Activated CD4-positive, alpha-beta T cell treated with anti-CD3 and anti-CD28 coated beads, Interleukin-10, Interleukin-2, amounts not matched to agents 100 ng/mL and 50 ng/mL, durations not matched to agents 16 hours and 8 hours (primary cell): ENCODE measurements at places on chromosomes 5 and 9.
A peak's percentile ranks its signal among the peaks of the same experiment; 100 is the strongest.

- peak; percentile 89 for DNase-seq
Observed at GRCh38 chr9:134391319-134392231, 65.3 kb downstream of the RXRA start.

DNA sequence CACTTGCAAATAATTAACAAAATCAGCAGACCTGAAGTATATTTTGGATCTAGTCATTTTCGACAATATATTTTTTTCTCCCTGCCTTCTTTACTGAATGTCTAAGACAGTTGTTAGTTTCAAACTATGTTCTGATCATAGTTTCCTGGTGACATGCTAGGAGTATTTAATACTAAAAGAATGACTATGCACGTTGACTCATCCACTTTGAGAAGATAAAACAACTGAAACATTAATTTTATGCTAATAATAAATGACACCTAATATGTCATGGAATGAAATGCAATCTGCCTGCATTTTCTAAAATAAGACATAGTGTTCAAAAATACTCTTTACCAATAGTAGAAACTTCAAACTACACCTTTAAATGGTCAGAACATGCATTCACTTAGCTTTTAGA lies 2123.7 kb upstream of the C9orf72 start:
- no peak for DNase-seq

- no peak for DNase-seq
Observed at GRCh38 chr5:136106351-136107031, 26.2 kb upstream of the SMAD5 start.

DNA sequence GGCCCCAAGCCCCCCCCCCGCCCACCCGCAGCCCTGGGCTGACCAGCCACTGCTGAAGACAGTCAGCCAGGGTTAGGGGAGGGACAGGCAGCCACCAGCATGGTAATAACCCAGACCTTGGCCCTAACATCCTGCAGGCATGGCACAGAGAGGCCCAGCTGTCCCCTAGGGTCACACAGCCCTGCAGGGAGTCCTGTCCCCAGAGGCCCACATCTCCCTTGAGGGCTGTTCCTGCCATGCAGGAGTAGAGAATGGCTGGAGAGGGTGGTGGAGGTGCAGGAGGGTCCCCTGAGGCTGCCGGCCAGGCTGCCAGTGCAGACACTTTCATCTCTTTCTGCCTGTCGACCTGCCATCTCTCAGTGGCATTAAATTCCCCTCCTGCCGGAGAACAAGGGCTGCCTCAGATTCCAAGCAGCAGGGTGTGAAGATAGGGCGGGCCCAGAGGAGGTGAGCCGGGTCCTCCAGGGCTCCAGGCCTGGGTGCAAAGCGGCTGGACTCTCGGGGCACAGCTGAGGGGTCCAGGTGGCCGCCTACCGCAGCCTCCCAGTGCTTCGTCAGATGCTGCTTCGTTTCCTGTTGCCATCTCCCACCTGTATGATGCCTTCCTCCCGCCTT lies 40.0 kb downstream of the CXXC5 start:
- no peak for DNase-seq

DNA sequence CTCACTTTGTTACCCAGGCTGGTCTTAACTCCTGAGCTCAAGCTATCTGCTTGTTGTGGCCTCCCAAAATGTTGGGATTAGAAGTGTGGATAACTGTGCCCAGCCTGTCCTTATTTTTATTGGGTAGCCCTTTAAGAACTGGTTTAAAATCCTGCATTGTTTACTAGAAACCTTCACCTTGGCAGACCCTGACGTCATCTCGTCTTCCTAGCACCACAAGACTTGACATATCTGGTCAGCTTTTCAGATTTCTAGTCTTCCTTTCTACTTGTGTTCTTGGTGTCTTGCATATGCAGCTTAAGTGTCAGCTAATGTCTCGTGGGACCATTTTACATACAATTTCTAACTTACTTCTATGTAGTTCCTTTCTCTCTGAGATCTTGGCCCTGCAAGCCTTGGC lies 258.9 kb downstream of the IZUMO3 start:
- DNase-seq: no peak

DNA sequence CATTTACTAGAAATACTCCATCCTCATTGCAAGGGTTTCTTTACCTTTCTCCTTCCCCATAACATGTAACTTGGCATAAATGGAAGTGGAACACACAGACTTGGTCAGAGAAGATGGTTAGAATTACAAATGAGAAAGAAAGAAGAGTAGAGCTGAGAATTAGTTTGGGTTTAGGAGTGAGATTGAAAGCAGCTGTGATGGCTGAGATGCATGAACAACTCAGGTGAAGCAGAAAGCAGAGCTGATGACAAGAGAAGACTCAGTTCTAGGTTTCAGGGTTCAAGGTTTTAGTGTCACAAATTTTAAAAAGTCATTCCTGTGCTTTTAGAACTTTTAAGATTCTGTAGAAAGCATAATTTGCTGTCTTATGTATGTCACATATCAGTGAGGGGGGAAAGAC lies 54.0 kb downstream of the TMEM161B start:
- DNase-seq: no peak
